ENCODE measurements at places on chromosomes 3 and 15.

DNA sequence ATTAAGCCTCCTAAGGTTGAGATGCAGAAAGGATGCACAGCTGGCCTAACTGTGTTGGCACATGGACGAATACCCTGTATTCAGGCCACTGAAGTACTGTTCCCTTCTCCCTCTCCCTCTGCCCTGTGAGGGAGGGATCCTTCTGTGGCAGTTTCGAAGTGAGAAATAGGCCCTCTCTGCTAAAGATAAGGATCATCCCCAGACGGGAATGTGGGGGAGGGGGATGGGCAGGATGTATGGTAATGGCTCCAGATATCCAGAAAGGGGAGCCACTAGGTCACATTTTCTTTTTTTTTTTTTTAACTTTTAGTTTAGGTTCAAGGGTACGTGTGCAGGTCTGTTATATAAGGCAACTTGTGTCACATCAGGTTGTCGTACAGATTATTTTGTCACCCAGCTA, 463.1 kb downstream of the TBL1XR1 start:
- no peak for DNase-seq

DNA sequence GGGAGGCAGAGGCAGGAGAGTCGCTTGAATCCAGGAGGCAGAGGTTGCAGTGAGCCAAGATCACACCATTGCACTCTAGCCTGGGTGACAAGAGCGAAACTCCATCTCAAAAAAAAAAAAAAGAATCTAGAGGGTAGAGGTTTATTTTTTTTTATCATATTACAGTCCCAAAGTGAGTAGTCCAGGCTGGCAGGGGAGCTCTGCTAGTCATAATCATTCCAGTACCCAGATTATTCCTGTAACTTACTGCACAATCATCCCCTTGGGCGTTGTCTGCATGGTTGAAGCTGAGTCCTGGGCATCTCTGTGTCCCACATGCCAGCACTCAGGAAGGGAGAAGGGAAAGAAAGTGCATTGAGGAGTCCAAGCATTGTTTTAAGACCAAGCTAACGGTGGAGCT, 8.5 kb downstream of the CRELD1 start:
- no peak for DNase-seq

GRCh38 chr3:195226445-195226844, 44.5 kb downstream of the XXYLT1 start:
- no peak for DNase-seq

GRCh38 chr3:107986505-107986904, 104.3 kb downstream of the CD47 start:
- DNase-seq = no peak

DNA sequence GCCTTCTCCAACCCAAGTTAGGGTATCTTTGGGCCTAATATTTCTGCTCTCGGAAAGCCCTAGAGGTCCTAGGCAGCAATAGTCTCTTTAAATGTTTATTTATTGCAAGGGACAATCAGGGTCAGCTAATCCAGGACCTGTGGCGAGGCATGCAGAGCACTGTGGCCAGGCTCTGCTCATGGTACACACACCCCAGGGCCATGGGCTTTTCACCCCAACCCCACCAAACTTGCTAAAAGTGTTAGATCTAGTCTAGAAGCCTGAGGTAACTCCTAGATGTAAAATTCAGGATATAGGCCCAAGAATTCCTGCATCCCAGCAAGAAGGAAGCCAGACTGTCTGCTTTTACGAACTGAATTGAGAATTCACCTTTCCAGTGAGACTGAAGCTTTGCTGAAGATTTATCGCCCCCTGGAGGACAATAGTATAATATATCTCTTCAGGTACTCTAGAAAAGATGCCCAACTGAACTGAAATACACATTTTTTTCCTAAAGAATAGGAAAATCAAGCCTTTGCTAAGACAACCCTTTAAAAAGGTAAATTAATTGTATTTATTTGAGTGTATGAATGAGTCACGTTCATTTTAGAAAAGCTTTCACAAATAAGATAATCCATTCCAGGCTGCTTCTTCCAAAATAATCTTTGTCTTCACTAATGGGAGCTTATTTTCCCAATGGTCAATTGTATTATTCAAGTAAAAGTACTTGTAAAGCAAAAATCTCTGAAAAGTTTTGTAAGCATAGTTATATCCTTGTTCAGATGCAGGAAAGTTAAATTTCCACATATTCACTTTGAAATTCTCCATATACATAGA, 89.8 kb downstream of the LRRC3B start:
- peak; percentile 39 for DNase-seq

DNA sequence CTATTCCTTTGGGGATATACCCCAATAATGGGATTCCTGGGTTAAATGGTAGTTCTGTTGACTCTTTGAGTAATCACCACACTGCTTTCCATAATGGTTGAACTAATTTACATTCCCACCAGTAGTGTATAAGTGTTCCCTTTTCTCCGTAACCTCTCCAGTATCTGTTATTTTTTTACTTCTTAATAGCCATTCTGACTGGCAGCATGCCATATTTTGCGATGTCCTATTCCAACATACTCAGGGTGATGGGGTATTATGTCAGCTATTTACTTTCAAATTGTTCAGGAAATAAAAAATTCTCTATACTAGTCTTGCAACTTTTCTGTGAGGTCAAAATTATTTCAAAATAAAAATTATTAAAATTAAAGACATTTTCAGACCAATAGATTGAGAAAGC, 9.1 kb upstream of the PARP14 start:
- DNase-seq = no peak

DNA sequence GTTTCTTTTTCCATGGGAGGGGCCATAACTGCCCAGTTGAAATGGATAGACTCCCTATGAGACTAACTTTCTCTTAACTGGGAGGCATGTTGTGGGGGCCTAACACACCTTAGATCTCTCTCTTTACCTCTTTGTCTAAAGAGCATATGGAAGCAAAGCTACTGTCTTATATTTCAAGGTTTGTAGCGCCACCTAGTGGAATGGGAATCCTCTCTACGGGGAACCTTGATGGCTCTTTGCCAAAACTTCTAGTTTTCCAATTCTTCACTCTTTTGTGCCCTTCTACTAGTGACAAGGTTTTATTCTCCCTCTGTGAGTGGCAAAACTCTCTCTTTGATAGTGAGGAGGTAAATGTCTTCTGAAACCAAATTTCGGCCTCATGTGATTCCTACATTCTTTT, 1030.4 kb upstream of the CADM2 start:
- DNase-seq = peak; percentile 50

- DNase-seq = peak; percentile 47
Observed at GRCh38 chr15:66498501-66499386, 1.2 kb upstream of the SNAPC5 start.

GRCh38 chr15:44719293-44719999, 8.1 kb downstream of the B2M start:
- peak; percentile 95 for DNase-seq

GRCh38 chr3:194069421-194070219, 66.3 kb upstream of the HES1 start:
- no peak for DNase-seq

GRCh38 chr15:60473135-60473534, 5.8 kb downstream of the ICE2 start:
- no peak for DNase-seq

- no peak for DNase-seq
Observed at GRCh38 chr3:111260878-111261277, 189.3 kb downstream of the NECTIN3 start.

DNA sequence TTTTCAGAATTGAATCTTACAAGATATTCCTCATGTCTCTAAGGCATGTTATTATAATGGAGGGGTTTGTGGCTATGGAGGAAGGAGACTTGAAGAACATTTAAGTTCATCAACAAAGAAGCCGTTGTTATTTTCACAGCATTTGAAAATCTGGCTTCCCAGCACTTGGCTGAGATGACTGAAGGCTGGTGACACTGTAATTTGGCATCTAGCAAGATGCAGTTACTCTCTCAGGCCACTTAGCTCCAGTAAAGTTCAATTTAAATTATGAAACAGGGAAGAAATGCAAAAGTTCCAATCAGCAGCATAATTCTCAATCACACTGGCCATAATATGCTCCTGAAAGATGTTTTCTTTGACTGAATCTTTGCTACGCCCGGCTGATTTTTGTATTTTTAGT, 139.4 kb upstream of the NUDT16 start:
- DNase-seq = no peak

DNA sequence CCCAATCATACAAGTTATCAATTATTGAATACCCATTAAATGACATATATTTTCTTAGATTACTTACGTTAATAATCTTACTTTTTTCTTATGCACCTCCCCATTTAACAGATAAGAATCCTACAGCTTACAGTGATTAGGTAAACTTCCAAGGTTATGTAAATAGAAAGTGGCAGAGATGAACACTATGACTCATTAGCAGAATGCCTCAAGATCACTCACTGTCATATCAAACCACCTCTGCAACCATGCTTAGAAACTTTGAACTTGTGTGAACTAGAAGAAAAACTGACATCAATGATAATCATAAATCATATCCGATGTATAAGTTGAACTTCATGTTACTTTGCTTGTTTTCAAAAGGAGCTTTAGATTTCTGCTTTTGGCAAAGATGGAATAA, 911.6 kb upstream of the ARPP21 start:
- peak; percentile 5 for DNase-seq

DNA sequence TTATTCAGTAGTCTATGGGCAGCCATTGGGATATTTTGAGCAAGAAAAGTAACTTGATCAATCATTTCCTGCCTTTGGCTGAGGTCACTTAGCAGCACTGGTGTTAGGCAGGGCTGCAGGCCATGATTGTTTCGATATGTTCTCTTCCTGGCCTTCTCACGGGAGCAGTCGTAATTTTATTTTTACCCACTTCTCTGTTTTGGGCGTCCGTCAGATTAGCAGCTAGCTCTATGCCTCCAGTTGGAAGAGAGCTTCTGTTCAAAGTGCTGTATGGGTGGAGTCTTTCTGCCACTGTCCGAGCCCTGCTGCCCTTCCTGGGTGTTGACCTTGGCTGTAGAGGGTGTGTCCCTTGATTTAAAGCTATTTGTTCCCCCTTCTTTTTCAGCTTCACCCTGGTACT, 123.4 kb upstream of the ROPN1 start:
- DNase-seq = peak; percentile 20

DNA sequence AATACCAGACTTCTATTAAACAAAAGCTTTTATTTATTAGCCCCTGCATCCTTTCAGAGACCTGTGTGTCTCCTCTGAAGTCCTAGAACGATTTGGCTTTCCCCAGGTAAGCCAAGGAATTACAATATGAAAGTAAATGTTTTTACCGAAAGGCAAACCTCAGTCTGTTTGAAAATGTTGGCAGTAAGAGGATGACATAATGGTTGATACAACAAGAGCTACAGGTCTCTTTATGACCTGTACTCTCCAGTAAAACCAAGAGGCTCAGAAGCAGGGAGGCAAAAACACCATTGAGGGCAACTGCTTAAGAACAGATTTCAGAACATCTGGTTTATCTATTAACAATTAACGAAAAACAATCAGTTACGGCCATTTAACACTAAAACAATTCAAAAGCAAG, 107.8 kb downstream of the ADAM10 start:
- no peak for DNase-seq

DNA sequence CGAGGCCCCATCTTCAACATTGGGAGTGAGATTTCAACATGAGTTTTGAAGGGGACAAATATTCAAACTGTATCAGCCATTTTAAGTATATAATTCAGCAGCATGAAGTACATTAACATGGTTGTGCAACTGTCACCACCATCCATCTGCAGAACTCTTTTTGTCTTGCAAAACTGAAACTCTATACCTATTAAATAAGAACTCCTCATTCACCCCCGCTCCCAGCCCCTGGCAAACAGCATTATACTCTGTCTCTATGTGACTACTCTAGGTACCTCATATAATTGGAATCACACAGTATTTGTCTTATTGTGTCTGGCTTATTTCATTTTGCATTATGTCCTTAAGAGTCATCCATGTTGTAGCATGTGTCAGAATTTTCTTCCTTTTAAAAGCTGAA, 110.1 kb downstream of the MAP2K5 start:
- no peak for DNase-seq

GRCh38 chr3:167978071-167978470, 117.7 kb downstream of the GOLIM4 start:
- no peak for DNase-seq

DNA sequence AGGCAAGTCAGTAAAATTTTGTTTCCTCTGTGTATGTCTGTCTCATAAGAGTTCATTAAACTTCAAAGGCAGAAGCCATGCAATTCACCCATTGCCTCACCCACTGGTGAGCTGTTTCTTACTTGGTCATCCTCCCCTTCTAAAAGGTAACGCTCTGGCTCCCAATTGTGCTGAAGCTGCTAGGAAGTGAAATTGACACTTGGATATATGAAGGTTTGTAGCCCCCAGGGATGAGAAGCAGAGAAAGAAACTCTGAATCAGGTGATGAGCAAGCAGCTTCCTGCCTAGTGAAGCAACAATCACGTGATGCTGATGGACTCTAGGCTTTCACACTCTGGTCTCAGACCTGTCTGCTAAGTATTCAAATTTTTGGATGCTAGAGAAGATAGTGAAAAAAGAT, 70.7 kb downstream of the CD200R1L start:
- peak; percentile 9 for DNase-seq

DNA sequence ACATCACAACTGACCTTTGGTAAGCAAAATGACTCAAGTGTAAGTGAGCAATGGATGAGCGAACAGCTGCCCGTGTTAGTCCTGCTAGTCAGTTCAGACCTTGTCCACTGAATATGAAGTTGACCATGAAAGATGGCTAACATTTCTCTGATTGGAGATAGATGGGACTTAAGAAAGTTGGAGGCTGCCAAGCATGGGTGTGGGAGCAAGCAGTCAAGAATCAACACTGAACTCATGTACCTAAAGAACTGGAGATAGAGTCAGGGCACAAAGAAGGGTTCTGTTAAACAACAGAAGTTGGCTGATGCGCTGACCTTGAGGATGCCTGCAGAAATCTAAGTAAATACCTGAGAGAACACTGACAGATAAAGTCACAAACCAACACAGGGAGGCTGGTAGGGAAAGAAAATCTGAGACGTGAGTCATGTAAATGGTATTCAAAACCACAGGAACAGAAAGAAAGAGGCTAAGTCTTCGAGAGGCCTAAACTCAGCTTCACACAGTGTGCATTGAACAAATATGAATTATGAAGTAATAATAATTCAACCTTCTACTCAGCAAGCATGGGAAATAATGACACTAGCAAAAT, 30.7 kb upstream of the ANPEP start:
- no peak for DNase-seq

- no peak for DNase-seq
Observed at GRCh38 chr15:25177955-25178801, 223.4 kb downstream of the SNRPN start.

DNA sequence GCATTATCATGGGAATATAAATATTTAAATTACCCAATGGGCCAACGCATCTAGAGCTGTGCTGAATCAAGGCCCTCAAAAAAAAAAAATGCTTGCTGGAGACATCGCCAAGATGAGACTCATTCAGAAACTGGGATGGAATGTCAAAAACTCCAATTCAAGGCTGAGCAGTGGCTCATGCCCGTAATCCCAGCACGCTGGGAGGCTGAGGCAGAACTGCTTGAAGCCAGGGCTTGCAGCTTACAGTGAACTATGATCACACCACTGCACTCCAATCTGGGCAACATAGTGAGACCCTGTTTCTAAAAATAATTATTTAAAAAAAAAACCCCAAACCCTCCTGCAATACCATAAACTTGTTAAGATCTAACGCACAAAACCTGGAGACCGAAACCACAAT, 3.1 kb upstream of the CACNA1D start:
- DNase-seq = no peak
